ENCODE measurements at places on chromosomes 7 and 10.

DNA sequence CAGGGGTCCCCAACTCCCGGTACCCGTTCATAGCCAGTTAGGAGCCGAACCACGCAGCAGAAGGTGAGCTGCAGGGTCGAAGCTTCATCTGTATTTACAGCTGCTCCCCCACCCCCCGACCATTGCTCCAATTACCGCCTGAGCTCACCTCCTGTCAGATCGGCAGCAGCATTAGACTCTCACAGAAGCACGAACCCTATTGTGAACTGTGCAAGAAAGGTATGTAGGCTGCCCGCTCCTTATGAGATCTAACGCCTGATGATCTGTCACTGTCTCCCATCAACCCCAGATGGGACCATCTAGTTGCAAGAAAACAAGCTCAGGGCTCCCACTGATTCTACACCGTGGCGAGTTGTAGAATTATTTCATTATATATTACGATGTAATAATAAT is 14.6 kb upstream of the AZGP1 start:
- no peak for DNase-seq

DNA sequence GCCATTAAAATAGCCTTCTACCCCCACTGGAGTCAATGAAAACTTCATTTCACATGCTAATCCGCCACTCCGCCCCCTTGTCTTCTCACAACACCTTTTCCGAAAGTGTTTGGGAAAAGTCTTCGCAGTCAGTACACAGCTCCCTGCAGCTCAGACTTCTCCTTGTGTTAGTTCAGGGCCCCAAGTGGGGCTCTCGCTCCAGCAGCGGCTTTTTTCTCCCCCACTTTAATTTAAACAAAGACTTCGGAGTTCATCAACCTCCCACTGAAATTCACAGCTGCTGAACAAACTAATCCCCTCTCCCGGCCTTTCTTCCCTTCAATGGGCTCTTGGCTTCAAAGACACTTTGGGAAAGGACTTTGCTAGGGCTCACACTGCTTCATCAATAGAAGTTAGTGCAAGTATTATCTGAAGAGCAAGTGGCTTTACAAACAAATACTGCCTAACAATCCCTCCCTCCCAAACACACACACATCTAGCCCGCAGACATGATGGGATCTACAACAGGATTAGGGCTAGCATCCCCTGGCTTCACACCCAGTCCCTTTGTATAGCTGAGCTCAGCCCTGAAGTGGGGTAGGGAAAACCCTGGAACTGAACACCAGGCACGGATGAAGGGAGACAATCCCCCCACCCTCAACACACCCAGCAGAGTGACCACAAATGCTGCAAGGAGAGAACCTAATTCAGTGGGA is 23.1 kb downstream of the WNT8B start:
- no peak for DNase-seq

- DNase-seq = no peak
These were observed 55.8 kb downstream of the TSPAN15 start for GRCh38 chr10:69506834-69507713.

DNA sequence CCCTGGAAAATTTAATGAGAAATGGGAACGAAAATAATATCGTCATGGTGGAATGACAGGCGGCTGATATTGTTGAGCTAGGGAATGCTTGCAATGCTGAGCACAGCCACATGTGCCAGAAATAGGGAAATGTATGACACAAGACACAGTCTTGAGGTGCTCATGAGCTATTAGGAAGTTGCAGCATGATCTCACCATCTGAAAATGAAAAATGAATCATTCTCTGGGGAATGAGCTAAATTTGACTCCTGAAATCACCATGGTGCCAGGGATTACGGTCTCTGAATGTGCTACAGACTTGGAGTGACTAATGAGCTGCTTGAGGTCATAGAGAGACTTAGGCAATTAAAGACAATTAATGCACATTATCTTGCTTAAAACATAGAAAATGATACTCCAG is 845.0 kb downstream of the CNTNAP2 start:
- DNase-seq = no peak

GRCh38 chr7:35551321-35552081 is 143.4 kb downstream of the HERPUD2 start:
- DNase-seq = no peak

DNA sequence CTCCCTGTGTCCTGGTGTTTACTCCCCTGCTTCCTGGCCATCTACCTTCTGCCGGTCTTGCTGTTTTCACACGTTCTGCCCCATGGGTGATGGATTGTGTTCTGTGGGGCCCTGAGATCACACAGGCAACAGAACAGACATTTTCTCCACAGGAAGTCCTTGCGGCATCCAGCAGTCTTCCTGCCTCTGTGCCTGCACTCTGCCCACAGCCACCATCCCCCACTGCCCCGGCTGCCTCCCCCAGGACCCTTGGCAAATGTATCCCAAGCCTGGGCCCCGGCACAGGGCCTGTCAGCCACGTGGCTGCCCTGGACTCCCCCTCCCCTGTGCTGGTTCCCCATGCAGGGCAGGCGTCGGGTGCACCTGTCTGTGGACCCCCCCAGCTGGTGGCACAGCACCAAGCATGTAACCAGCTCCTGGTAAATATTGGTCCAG is 184.2 kb downstream of the WDR37 start:
- no peak for DNase-seq

- no peak for DNase-seq
These were observed 273.8 kb downstream of the AUTS2 start for GRCh38 chr7:69871886-69872569.

DNA sequence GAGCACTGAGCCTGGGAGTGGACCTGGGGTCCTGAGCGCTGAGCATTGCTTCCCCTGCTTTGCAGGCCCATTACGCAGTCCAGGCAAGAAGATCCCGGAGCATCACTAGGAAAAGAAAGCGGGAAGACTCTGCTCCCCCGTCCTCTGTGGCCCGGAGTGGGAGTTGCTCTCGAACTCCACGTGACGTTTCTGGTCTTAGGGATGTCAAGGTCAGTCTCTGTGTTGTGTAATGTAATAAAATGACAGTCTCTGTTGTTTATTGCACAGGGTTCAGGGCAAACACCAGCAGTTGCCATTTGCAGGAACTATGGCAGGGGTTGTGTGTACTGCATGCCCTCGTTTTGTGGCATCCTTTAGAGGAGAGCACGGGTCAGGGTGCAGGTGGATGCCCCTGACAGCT is 10.0 kb downstream of the IDI2 start:
- no peak for DNase-seq

DNA sequence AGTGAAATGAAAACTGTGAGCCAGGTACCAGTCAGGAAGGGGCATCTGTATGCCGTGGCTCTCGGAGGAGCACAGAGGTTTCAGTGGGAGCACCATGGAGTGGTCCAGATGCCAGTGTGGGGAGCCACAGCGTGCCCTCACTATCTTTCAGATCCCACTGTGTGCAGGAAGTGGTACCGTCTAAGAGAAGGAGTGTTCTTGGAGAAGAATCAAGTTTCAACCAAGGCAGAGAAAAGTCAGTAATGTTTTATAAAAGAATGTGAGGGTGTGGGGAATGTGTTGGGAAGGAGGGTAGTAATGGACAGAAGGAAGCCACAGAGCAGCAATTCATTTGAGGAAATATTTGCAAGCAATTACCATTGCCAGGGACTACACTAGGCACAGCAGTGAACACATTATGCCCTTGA is 35.6 kb downstream of the PRKAR2B start:
- no peak for DNase-seq

DNA sequence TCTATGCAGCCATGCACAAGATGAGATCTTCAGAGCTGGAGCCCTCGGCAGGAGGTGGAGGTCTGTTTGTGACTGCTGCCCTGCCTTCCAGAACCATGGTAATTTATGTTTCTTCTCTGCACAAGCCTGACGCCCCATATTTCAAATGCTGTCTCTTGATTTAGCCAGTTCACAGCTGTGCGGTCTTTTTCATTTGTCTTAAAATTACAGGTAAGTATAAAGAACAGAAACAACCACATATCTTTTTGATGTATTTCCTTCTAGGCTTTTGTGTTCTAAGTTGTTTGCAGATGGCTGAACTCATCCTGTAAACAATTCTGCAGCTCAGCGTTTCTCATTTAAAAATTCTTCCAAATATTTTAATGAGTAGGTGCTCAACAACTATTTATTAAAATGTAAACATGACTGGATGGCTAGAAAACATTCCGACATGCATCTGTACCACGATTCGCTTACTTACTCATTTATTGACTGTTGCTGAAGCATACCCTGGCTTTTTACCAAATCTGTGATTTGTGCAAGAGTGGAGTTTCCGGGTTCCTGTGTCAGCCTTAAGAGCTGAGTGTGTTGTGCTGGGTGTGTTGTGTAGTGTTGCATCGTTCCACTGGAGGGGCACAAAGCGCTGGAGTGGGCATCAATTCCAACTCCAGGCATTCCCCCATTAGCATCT is 58.9 kb downstream of the PIP4K2A start:
- DNase-seq = no peak

DNA sequence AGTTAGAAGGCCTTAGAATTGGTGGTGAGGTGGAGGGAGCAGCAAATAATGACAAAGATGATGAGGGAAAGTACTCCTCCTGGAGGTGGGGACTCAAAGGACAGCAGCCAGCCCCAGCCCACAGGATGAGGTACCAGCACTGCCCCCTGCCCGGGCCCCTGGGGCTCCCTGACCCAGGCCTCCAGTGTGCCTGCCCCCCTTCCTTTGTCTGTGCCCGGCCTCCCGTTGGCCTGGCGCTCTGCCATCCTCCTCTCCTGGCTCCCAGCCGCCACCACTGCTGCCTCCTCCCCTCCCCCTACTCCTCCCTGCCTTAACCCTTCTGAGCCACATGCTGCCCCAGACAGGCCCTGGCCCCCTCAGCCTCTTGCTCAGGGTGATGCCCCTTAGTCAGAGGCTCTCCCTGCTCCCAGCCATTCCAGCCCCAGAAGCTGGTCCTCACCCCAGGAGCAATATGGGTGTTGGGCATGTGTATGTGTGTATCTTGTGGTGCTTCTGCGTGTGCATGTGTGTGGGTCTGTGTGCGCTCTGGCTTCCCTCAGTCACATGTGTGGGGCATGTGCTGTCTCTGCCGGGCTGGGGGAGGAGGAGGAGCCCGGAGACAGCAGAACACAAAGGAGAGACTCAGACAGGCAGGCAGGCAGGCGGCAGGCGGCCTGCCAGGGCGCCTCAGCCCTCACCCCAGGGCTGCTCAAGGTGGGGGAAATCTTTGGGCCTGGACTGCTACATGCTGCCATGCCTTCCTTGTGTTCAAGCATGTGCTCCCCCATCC is 2.6 kb downstream of the LDB1 start:
- DNase-seq = peak; percentile 66

DNA sequence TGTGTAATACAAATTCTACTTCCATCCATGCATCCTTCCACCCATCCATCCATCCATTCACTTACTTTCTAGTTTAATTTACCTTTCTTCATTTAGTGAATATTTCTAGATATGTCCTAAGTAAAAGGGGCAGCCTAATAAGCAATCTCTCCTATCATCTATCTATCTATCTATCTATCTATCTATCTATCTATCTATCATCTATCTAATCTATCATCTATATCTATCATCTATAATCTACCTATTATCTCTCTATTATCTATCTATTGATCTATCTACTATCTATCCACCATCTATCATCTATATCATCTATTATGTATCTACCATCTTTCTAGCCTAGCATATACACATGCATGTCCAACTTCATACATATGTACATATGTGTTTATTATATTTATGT is 104.2 kb downstream of the PTPN20 start:
- no peak for DNase-seq

DNA sequence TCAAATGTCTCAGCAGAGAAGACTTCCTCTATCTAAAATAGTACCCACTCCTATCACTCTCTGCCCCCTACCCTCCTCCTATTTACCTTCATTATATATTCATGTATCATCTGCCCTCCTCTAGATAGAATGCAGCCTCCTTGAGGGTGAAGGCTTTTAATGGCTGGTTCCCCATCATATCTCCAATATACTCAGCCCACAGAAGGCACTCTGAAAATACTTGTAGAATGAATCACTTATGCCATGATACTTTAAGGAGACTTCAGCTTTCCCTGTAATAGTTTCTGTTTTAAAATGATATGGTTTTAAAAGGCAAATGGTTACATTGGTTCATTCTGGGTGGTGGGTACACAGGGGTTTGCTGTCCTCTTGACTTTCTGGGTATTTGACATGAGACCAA is 25.3 kb downstream of the GFRA1 start:
- DNase-seq = no peak

Data from hindlimb muscle (tissue), 1 donor.